ENCODE measurements at places on chromosomes 16 and 17. TPM values are rescaled to one million over a fixed set of nuclear protein-coding genes. Genes with fewer than 3 reads are reported as not detected.

DNA sequence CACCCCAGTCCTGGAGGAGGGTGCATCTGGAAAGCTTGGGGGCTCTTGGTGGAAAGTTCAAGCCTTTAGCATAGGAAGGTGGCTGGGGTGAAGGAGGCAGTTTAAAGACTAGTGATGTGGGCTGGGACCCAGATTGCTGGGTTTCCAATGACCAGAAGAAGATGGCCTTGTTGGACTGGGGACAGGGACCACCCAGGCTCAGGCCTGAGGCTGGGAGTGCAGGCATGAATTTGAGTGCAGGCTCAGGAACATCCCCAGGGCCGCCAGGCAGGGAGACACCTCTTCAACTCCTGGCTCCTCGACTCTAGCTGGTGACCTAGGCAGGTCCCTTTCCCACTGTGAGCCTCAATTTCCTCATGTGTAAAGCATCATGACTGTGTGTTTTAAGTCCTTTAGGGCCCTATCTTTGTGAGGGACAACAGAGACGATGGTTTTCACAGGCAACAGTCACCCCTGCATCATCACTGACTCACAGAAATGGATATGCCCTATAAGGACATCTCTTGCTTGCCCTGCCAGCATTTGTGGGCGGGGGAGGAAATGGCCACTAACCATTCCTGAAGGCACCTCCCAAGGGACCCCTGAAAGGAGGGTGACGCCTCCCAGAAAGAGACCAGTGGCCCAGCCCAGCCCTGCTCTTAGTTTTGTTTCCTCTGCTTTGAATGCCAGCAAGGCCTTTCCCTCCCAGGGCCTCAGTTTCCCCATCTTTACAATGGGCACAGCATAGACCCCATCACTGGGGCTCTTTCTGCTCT is 11.1 kb downstream of the NLRC5 start:
- H3K4me1 ChIP-seq: peaks cover 75% of the 10 kb centered on the region
- peak overlapping the region; percentile 52 for H3K4me3 ChIP-seq
- H3K27ac ChIP-seq: peak overlapping the region; percentile 98
- no peak for DNase-seq
- H3K27me3 ChIP-seq: no peaks in the 10 kb centered on the region

PARD6A gene
- total RNA-seq: 11.5 TPM

DNA sequence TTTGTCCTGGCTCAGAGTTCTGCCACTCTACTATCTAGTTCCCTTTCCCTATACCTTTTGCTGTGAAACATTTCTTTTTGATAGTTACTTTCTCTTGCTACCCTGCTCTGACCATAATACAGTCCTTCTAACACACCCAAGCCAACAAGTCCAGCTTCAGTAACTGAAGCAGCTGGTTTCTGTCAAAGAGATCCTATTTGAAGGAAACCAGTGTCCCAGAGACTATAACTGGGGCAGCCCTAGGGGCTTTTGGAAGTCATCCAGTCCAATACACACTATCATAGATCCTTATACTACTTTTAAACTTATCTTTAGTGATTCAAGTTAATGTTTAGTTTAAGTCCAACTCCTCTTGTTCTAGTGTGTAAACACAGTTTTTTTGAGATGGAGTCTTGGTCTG is 17.3 kb upstream of the DHRS13 start:
- H3K27me3 ChIP-seq: no peaks in the 10 kb centered on the region
- H3K4me3 ChIP-seq: no peak overlapping the region
- no peak overlapping the region for H3K27ac ChIP-seq

- no peak overlapping the region for H3K27ac ChIP-seq
- no peaks in the 10 kb centered on the region for H3K36me3 ChIP-seq
- H3K27me3 ChIP-seq: no peaks in the 10 kb centered on the region
- no peak overlapping the region for H3K4me3 ChIP-seq
Observed at GRCh38 chr16:7077636-7078035, 255.0 kb upstream of the RBFOX1 start.

MMP2 gene
- 0.11 TPM for total RNA-seq

DNA sequence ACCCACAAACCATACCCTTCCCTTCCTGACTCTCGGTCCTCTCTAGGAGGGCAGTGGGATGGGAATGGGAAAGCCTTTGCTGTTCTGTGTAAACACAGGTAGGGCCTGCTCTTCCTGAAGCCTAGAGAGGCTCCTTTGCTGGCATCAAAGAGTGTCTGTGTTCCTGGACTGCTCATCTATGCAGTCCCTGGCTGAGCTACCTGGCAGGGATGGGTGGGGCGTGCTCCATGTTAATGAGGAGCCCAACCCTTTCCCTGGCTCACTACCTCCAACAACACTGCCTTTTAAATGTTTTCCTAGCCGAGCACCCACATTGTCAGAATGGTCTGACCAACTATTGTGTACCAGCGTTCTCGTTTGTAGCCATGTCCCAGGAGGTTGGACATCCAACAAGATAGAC is 26.6 kb upstream of the NAGLU start:
- H3K27ac ChIP-seq: no peak overlapping the region
- H3K36me3 ChIP-seq: no peaks in the 10 kb centered on the region
- no peak for DNase-seq

DNA sequence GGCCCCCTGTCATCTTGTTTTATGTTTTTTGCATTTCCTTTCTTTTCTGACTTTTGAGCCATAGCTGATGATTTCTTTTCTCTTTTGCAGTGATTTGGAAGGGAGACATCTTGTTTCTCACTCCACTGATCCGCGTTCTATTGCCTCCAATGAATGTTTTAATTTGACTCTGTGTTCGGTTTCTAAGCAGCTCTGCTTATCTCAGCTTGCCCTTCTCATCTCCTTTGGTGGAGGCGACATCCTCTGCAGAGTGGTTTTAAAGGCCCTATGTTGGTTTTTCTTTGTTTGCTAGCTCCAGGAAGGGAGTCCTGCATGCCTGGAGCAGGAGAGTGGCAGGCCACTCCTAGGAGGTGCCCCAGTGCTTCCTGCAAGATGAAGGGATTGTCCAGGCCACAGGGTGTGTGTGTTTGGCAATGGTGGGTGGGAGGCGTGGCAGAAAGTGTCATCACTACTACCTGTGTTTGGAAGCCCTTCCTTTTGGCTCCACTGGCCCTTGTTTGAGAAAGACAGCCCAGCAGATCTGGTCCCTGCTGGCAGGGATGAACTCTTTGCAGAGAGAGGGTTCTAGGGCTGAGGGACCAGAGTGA is 13.6 kb downstream of the SMPD3 start:
- no peak overlapping the region for H3K4me3 ChIP-seq
- H3K4me1 ChIP-seq: peaks cover 5% of the 10 kb centered on the region
- H3K27ac ChIP-seq: no peak overlapping the region
- peaks cover 44% of the 10 kb centered on the region for H3K27me3 ChIP-seq
- DNase-seq: no peak
- H3K36me3 ChIP-seq: no peaks in the 10 kb centered on the region

TERB1 gene
- total RNA-seq: 0.34 TPM

- no peak overlapping the region for H3K27ac ChIP-seq
- no peak for DNase-seq
- H3K27me3 ChIP-seq: peaks cover 79% of the 10 kb centered on the region
Observed at GRCh38 chr17:38577244-38577643, 28.5 kb downstream of the SRCIN1 start.

KCNJ12 gene
- not detected for total RNA-seq

ATP6V0D1 gene
- total RNA-seq: 31.5 TPM

DNA sequence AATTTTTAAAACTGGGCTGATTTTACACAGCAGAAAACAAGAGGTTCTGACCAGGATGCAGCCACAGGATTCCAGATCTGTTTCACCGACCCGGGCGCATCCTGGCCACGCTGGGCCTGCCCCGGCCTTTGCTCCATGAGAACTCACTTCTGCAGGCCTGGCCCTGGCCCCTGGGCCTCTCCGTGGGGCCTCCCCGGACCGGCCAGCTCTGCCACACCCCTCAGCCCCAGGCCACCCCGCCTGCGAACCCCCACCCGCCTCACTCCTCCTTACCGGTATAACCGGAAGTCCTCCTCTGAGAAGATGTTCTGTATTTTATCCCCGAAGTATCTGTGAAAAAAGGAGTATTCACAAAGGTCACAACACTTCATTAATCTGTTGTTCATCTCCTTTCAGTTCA is 13.1 kb upstream of the HEXD start:
- H3K27me3 ChIP-seq: no peaks in the 10 kb centered on the region
- no peak for DNase-seq
- H3K4me3 ChIP-seq: no peak overlapping the region
- peaks cover 20% of the 10 kb centered on the region for H3K4me1 ChIP-seq
- peaks cover 32% of the 10 kb centered on the region for H3K36me3 ChIP-seq
- no peak overlapping the region for H3K27ac ChIP-seq

SPATA33 gene
- total RNA-seq: 16.6 TPM

GRCh38 chr17:80160536-80160935 is 9.3 kb upstream of the CARD14 start:
- no peak overlapping the region for H3K27ac ChIP-seq
- no peak overlapping the region for H3K4me3 ChIP-seq
- no peak for DNase-seq
- no peaks in the 10 kb centered on the region for H3K4me1 ChIP-seq

DNA sequence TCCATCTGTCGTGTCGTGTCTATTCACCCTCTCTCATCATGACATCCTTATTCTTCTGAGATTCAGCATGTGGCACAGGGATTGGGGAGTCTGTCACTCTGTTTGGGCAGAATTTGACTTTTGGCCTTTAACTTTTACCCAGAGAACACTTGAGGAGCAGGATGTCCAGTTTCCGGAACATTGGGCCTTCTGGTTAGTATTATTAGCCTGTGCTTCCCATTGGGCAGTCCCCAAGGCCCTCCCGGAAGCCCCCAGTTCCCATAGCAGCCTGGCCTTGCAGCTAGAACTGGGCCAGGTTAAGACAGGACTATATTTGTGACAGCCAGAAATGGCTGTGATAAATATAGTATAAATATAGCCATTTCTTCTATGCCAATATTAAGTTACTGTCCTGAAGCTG is 9.6 kb downstream of the SCN4A start:
- peaks cover 12% of the 10 kb centered on the region for H3K4me1 ChIP-seq
- H3K27me3 ChIP-seq: no peaks in the 10 kb centered on the region
- H3K4me3 ChIP-seq: no peak overlapping the region
- DNase-seq: no peak
- H3K27ac ChIP-seq: no peak overlapping the region

GRCh38 chr17:14427900-14428647 is 127.2 kb downstream of the HS3ST3B1 start:
- peak; percentile 28 for DNase-seq
- H3K4me1 ChIP-seq: peaks cover 32% of the 10 kb centered on the region
- H3K27me3 ChIP-seq: no peaks in the 10 kb centered on the region

CTRL gene
- 5.6 TPM for total RNA-seq

DNA sequence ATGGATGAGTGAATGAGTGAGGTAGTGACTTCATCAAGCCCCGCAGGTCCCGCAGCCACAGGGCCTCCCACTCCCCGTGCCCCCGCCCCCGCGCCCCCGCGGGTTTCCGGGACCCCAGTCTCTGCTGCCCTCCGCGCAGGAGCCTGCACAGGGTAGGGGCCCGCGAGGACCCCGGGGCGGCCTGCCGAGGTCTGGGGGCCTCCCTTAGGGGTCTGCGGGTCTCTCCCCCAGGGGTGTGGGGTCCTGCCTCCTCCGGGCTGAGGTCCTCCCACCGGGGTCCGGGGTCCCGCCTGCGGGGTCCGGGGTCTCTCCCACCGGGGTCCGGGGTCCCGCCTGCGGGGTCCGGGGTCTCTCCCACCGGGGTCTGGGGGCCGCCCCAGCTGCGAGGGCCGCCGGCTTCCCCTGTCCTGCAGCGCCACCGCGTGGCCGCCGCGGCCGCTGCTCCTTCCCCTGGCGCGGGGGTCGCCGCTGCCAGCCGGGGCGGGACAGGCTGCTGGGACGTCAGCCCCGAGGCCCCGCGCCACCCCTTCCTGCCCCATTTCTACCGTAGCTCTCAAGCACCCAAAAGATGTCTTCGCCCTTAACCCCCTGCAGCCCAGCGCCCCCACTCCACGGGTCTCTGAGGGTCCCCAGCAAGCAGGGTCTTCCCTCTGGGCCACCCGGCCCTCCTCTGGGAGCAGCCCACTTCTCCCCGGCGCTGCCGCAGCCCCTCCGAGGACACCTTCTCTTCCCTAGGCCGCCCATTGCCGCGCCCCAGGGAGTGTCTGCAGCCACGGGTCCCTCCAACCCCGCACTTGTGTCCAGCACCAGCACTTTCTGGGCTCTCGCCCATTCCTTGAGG is 10.4 kb upstream of the CHMP6 start:
- H3K27ac ChIP-seq: no peak overlapping the region
- peaks cover 7% of the 10 kb centered on the region for H3K4me1 ChIP-seq
- peaks cover 4% of the 10 kb centered on the region for H3K27me3 ChIP-seq
- DNase-seq: peak; percentile 24

DNA sequence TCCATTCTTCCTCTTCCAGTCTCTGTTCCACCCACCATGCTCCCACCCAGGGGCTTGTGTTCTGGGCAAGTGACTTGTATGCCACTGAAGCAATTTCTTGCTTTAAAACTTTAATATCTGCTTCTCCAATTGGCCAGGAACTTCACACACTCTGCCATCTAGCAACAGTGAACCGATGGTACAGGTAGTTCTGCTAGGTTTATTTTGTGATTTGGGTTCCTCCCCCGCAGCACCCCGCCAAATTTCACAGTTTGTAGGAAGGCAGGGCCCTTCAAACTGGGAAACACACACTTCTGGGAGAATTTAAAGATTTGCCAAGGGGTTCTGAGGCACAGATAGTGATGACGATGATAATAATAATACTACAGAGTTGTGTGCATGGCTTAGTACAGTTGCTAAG is 3.3 kb downstream of the ARSG start:
- H3K4me3 ChIP-seq: no peak overlapping the region
- peaks cover 56% of the 10 kb centered on the region for H3K4me1 ChIP-seq
- H3K36me3 ChIP-seq: peaks cover 6% of the 10 kb centered on the region
- no peak overlapping the region for H3K27ac ChIP-seq
- DNase-seq: no peak

GRCh38 chr16:569445-570254 is at the start of gene PIGQ:
Gene PIGQ, plus strand, starts transcription at chr16:569968. Its CDS starts 4,107 bp downstream, at chr16:574075.
- peak; percentile 61 for DNase-seq
- peak within 1 kb of the TSS; percentile 88 for H3K4me3 ChIP-seq
- peaks cover 24% of the 10 kb centered on the region for H3K4me1 ChIP-seq
- no peaks in the 10 kb centered on the region for H3K27me3 ChIP-seq
- H3K27ac ChIP-seq: peak within 1 kb of the TSS; percentile 89
- H3K36me3 ChIP-seq: no peaks in the 10 kb centered on the region

DNA sequence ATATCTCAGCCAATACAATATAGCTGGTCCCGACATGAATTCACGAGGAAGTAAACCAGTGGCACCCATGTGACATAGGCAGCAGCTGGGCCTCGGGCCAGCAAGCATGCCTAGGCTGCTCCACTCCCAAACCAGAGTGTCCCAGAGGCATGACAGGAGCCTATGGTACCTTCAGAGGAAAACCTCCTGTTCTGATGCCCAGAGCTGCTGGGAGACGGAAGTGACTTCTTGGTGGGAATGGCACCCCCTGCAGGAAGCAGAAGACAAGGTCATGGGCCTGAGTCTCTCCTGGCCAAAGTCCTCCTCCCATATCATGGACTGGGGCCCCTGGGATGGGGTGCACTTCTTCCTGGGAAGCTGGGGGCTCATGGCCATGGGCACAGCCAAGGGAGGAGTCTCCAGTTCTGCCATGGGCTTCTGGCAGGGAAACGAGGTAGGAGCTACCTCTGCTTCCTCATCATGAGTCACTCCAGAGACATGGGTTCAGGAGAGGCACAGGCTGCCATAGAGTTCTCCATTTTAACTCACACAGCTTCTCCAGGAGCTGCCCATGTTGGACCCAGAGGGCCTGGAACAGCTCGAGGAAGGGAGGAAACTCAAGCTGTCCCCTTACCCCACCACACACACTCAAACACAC is 13.4 kb downstream of the FBF1 start:
- H3K27me3 ChIP-seq: no peaks in the 10 kb centered on the region
- H3K27ac ChIP-seq: no peak overlapping the region
- no peak overlapping the region for H3K4me3 ChIP-seq
- H3K4me1 ChIP-seq: no peaks in the 10 kb centered on the region

- H3K27ac ChIP-seq: no peak overlapping the region
- H3K27me3 ChIP-seq: no peaks in the 10 kb centered on the region
- DNase-seq: no peak
- H3K4me3 ChIP-seq: no peak overlapping the region
- peaks cover 4% of the 10 kb centered on the region for H3K36me3 ChIP-seq
- no peaks in the 10 kb centered on the region for H3K4me1 ChIP-seq
Observed at GRCh38 chr17:13953841-13954240, 115.5 kb upstream of the COX10 start.

All from activated T-helper 2 cell treated with anti-CD3 and anti-CD28 coated beads, Interferon-gamma antibody, Interleukin-2, Interleukin-4, amounts not matched to agents 10 μg/mL and 5 μg/mL and 100 μg/mL, durations not matched to agents 14 hours and 24 hours and 36 hours (primary cell).